ENCODE measurements at places on chromosomes 13 and 19.

- DNase-seq: no peak
These were observed 5.0 kb downstream of the RNF225 start for GRCh38 chr19:58400316-58400915.

GRCh38 chr13:79799059-79799867, 318.3 kb downstream of the NDFIP2 start:
- DNase-seq: no peak

GRCh38 chr13:32310134-32310706, 4.9 kb downstream of the ZAR1L start:
- no peak for DNase-seq

DNA sequence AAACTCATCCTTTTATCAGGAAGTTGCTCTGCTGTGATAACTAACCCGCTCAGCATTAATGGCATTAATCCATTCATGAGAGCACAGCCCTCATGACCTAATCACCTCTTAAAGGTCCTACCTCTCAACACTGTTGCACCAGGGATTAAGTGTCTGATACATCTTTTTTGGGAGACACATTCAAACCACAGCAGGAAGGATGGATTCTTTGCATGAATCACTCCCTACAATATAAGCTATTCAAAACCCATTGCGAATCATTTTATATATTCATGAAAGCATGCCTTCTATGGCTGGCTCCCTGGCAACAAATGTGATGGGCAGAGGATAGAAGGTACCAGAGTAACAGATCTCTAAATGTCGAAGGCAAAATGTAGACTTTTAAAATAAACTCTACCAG, 27.6 kb downstream of the ARL11 start:
- no peak for DNase-seq

GRCh38 chr13:33735276-33735675, 82.7 kb upstream of the RFC3 start:
- no peak for DNase-seq

DNA sequence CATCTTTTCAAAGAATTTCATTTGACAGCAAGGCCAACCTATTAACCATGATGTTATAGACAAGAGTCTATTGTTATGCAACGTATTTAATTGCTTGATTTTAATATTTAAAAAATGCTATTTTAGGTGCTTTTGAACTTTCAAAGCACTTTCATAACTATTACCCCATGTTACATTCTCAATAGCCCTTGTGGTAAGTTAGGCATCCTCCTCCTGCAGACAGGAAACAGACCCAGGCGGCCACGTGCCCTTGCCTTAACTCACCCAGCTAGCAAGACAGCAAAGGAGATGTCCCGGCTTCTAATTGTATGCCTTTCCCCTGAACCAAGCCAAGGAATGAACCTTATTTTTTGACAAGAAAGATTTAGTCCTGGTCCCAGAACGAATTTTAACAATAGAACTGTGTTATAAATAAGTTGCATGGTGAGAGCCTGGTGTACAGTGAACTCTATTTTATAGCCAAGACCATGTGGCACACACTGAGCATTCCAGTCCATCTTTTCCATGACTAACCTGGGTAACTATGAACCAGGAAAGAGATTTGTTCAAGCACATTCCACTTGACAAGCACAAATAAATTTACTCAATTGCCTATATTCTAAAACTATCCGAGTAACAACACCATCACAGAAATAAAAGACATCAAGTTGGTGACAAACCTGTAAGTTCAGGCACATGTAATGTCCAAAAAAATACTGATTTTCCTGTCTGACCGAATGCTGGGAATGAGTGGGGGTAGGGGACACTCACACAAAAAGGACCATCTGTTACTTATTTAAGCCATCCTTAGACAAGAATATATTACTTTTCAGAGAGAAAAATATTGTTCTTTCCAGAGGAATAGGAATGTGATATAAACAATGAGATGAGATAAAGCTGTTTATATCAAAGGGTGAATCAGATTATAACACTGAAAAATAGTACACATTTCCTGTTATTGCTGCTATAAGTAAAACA, 163.0 kb downstream of the EFNB2 start:
- no peak for DNase-seq
